ENCODE measurements at places on chromosomes 4 and X.

GRCh38 chr4:173642509-173642908 lies 112.5 kb upstream of the HAND2 start:
- DNase-seq = peak; percentile 4

DNA sequence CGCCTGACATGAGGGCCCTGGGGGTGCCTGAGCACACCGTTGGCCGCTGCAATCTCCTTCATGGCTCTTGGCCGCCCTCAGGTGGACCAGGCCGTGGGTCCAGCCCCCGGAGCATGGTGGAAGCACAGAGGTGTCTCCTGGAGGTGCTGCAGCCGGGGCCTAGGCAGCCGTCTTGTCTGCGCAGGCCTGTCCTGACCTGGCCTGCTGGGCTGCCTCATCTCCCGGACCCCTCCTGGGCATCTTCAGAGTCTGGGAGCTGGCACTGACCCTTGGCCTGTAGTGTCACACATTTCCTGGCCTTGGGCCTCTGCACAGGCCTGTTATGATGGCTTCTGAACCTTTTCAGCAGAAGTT lies 20.9 kb downstream of the UVSSA start:
- DNase-seq = no peak

- peak; percentile 12 for DNase-seq
These were observed 20.8 kb downstream of the ARHGEF6 start for GRCh38 chrX:136759968-136760367.

GRCh38 chrX:100609591-100609990 lies 24.9 kb downstream of the TNMD start:
- DNase-seq = no peak

- no peak for DNase-seq
These were observed 61.8 kb downstream of the CPE start for GRCh38 chr4:165440415-165441158.

Measured in stomach (tissue), 19 donors.